Lung (tissue), 17 donors: ENCODE measurements at places on chromosomes 5 and 9. TPM values are rescaled to one million over a fixed set of nuclear protein-coding genes. Genes with fewer than 3 reads are reported as not detected.

DNA sequence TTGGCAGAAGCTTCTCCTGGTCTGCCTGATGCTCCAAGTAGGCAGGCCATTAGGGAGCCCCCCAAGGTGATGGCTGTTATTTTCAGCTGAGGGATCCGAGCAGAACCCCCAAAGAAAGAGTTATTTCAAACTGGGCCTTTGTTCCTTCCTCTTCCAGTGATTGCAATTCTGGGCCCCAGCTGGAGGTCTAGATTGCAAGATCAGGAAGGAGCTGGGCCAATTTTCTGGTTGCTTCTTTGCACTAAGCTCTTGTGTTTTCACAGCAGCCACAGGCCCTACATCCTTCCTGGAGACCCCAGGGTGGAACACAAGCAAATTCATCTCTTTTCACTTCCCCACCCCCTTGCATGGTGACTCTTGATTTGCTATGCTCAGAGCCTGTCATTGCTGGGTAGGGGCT, 215.0 kb downstream of the SEMA6A start:
- DNase-seq: no peak
- H3K27me3 ChIP-seq: no peaks in the 10 kb centered on the region
- no peaks in the 10 kb centered on the region for H3K36me3 ChIP-seq
- H3K27ac ChIP-seq: no peak overlapping the region
- peaks cover 9% of the 10 kb centered on the region for H3K4me1 ChIP-seq
- H3K4me3 ChIP-seq: no peak overlapping the region

GRCh38 chr9:127221695-127222094, 42.9 kb upstream of the GARNL3 start:
- H3K36me3 ChIP-seq: peaks cover 2% of the 10 kb centered on the region
- no peak overlapping the region for H3K27ac ChIP-seq
- no peaks in the 10 kb centered on the region for H3K27me3 ChIP-seq
- no peaks in the 10 kb centered on the region for H3K4me1 ChIP-seq
- DNase-seq: no peak

- no peak overlapping the region for H3K27ac ChIP-seq
- peaks cover 35% of the 10 kb centered on the region for H3K27me3 ChIP-seq
- no peak for DNase-seq
- no peaks in the 10 kb centered on the region for H3K36me3 ChIP-seq
- no peaks in the 10 kb centered on the region for H3K4me1 ChIP-seq
- H3K4me3 ChIP-seq: no peak overlapping the region
Observed at GRCh38 chr5:80031109-80031508, 4.0 kb upstream of the THBS4 start.

TERT gene
- total RNA-seq: not detected

DNA sequence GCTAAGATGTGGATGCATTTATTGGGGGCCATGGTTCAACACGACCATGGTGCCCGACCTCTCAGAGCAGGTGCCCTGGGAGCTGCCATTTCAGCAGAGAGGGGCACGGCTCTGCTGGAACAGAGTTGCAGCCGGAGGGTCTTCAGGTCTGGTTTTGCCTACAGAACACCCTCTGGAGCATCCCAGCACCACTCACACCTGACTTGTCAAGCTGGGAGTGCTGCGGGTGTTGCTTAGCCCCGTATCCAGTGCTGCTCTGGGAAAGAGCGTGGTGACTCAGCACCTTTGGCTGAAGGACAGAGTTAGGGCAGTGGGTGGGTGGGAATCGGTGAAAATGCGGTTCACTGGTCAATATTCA, 36.5 kb upstream of the IRX4 start:
- no peak overlapping the region for H3K4me3 ChIP-seq
- no peak overlapping the region for H3K27ac ChIP-seq
- DNase-seq: no peak
- peaks cover 3% of the 10 kb centered on the region for H3K27me3 ChIP-seq

DNA sequence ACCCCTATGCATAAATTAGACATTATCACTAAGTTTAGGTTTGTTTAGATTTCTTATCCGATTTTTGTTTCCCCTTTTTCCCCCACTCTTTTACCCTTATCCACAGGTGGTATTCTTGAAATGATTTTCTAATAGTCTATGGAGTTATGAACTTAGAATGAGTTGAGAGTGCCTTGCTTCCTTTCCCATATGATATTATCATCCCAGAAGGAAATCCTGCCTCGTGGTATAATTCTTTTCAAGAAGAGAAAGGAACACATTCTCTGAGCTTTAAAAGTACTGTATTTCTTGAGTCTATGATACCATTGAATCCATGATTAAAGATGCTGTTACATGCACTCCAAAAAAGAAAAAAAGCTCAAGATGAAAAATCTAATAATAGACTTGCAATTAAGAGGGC, 76.9 kb upstream of the ADAMTSL1 start:
- H3K36me3 ChIP-seq: no peaks in the 10 kb centered on the region
- H3K4me3 ChIP-seq: no peak overlapping the region
- no peaks in the 10 kb centered on the region for H3K27me3 ChIP-seq
- H3K27ac ChIP-seq: no peak overlapping the region
- peaks cover 5% of the 10 kb centered on the region for H3K4me1 ChIP-seq

DNA sequence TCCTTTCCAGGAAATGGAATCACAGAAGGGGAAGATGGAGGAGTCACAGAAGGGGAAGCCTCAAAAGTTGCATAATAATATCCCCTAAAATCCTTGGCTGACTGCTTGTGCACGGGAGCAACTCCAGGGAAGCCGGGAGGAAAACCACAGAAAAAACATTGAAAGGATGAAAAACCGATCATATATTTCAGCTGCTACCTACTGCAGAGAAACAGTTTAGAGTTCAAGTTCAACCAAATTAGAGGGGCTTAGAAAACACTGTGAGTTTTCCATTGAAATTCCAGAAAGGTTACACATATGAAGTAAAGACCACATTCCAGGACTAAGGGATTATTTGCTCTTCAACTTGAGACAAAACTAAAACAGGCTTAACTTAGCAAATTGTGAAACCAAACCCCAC, 37.6 kb upstream of the MTAP start:
- H3K27ac ChIP-seq: no peak overlapping the region
- DNase-seq: no peak
- no peaks in the 10 kb centered on the region for H3K4me1 ChIP-seq
